Naive B cell (primary cell): ENCODE measurements at places on chromosomes 13 and 19.
A peak's percentile ranks its signal among the peaks of the same experiment; 100 is the strongest.

GRCh38 chr19:398719-399118 lies 10.2 kb downstream of the C2CD4C start:
- H3K36me3 ChIP-seq: no peaks in the 10 kb centered on the region
- no peaks in the 10 kb centered on the region for H3K4me1 ChIP-seq
- DNase-seq: no peak
- H3K27ac ChIP-seq: no peak overlapping the region
- H3K4me3 ChIP-seq: no peak overlapping the region

- H3K4me1 ChIP-seq: no peaks in the 10 kb centered on the region
- no peak overlapping the region for H3K27ac ChIP-seq
- peaks cover 9% of the 10 kb centered on the region for H3K27me3 ChIP-seq
Measured at GRCh38 chr13:96041326-96042110, 11.7 kb downstream of the UGGT2 start.

GRCh38 chr13:20206698-20207235 lies 14.0 kb upstream of the GJB2 start:
- peaks cover 30% of the 10 kb centered on the region for H3K27me3 ChIP-seq
- no peak overlapping the region for H3K27ac ChIP-seq
- H3K4me3 ChIP-seq: no peak overlapping the region
- no peaks in the 10 kb centered on the region for H3K4me1 ChIP-seq
- DNase-seq: no peak

DNA sequence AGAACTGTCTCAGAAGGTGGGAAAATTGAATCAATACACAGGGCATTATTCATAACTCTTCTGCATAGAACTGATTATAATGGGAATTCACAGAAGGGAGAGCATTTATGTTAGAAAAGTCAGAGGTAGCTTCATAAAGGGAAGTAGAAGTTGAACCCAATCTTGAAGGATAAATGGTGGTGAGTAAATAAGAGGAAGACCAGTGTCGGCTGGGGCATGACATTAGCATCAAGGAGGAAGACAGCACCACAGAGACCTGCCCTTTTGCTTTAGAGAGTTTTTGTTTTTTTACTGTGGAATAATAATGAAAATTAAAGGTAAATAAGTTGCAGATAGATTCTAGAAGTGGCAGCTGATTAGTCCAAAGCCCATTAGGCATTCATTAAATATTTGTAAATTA lies 21.9 kb downstream of the CDC16 start:
- no peak for DNase-seq
- H3K36me3 ChIP-seq: peaks cover 41% of the 10 kb centered on the region
- no peaks in the 10 kb centered on the region for H3K27me3 ChIP-seq
- peak overlapping the region; percentile 7 for H3K27ac ChIP-seq
- H3K4me1 ChIP-seq: peaks cover 23% of the 10 kb centered on the region
- no peak overlapping the region for H3K4me3 ChIP-seq

DNA sequence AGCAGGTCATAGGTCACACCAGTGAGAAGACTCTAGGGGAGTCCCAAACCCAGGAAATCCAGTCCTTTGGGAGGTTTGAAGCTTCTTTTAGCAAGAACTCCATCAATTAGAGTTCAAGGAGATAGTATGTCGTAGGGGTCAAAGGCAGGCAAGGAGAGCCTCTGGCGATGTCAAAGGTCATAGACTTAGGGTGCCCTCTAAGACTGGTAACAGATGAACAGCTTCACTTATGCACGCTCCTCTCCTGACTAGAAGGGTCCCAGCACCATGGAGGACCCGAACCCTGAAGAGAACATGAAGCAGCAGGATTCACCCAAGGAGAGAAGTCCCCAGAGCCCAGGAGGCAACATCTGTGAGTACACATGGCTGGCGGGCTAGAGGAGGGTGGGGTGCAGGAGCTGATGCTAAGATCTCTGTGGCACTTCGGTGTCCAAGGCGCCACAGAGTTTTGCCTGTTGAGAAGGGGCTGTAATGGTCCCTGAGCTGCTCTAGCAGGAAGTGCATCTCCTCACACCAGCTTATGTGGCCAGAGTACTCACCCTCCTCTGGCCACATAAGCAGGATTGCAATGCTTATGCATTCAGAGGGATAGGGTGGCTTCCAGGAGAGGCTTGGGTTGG lies 557 bp downstream of the ZNF576 start:
- no peaks in the 10 kb centered on the region for H3K36me3 ChIP-seq
- no peak for DNase-seq
- H3K4me1 ChIP-seq: peaks cover 53% of the 10 kb centered on the region
- H3K4me3 ChIP-seq: peak overlapping the region; percentile 98
- H3K27me3 ChIP-seq: no peaks in the 10 kb centered on the region

GRCh38 chr19:41296433-41296871 lies 13.5 kb upstream of the CCDC97 start:
- peak overlapping the region; percentile 99 for H3K27ac ChIP-seq
- DNase-seq: no peak
- peaks cover 21% of the 10 kb centered on the region for H3K36me3 ChIP-seq
- peaks cover 33% of the 10 kb centered on the region for H3K4me1 ChIP-seq
- H3K4me3 ChIP-seq: no peak overlapping the region

- H3K27ac ChIP-seq: peak overlapping the region; percentile 66
- H3K4me3 ChIP-seq: no peak overlapping the region
- H3K36me3 ChIP-seq: peaks cover 24% of the 10 kb centered on the region
- no peak for DNase-seq
- H3K27me3 ChIP-seq: no peaks in the 10 kb centered on the region
Measured at GRCh38 chr19:38185562-38185961, 38.5 kb downstream of the DPF1 start.

GRCh38 chr19:14977128-14977527 lies 2.5 kb downstream of the SLC1A6 start:
- H3K27me3 ChIP-seq: peaks cover 54% of the 10 kb centered on the region
- peaks cover 16% of the 10 kb centered on the region for H3K4me1 ChIP-seq
- peaks cover 8% of the 10 kb centered on the region for H3K36me3 ChIP-seq
- H3K27ac ChIP-seq: no peak overlapping the region
- no peak overlapping the region for H3K4me3 ChIP-seq

DNA sequence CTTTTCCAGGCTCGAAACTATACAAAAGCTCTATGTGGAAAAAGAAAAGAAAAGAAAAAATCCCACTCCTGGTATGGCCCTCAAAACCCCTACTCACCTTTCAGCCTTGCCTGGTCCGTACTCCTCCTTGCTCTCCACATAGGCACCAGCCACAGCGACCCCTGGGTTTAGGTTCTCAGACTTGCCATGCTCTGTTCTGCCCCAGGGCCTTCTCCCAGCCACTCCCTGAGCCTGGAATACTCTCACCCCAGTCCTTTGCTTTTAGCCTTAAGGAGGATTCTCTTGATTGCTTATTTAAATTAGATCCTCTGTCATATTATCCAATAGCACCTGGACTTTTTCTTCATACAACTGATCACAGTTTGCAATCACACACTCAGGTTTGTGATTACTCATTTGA lies 522.5 kb downstream of the DIAPH3 start:
- no peak overlapping the region for H3K4me3 ChIP-seq
- no peaks in the 10 kb centered on the region for H3K4me1 ChIP-seq
- no peak for DNase-seq
- H3K27ac ChIP-seq: no peak overlapping the region
- H3K27me3 ChIP-seq: peaks cover 13% of the 10 kb centered on the region
- H3K36me3 ChIP-seq: no peaks in the 10 kb centered on the region

DNA sequence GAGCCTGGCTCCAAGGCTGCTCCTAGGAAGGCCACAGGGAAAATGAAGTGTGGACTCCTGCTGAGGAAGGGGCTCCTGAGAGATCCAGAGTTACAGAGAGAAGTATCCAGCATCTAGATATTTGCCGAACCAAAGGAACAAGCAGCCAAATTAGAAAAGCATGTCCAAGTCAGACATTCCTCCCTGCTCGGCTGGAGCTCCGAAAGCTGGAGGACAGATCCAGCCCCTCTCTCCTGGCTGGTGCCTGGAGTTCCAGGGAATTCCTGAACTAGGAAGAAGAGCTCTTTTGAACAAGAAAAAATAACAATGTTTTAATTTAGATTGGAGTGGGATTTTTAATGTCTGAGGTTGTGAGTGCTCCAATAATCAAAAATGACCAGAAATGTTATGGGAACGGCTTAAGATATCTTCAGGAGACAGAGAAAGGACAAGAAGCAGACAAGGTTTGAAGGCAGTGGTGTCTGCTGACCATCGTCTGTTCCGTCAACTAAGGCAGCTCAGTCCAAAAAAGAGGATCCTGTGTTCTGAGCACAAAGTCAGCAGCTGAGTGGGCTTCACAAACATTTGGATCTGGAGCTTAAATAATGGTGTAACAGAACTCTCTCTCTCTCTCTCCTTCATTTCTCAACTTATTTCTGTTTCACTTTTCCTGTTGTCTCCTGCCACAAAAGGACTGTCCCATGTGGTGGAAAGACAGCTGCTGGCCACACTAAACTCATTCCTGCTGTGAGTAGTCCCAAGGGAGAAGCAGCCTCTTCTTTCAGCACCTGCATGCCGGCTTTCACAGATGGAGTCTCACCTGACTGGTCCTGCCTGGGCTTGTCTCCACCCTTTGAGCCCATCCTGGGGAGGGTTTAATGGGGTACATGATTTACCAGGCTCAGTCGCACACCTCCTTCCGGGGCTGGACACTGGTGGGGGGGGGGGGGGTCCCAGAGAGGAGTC lies 31.5 kb upstream of the IRS2 start:
- DNase-seq: no peak
- H3K27me3 ChIP-seq: peaks cover 41% of the 10 kb centered on the region
- no peaks in the 10 kb centered on the region for H3K4me1 ChIP-seq
- no peak overlapping the region for H3K27ac ChIP-seq
- H3K36me3 ChIP-seq: no peaks in the 10 kb centered on the region

DNA sequence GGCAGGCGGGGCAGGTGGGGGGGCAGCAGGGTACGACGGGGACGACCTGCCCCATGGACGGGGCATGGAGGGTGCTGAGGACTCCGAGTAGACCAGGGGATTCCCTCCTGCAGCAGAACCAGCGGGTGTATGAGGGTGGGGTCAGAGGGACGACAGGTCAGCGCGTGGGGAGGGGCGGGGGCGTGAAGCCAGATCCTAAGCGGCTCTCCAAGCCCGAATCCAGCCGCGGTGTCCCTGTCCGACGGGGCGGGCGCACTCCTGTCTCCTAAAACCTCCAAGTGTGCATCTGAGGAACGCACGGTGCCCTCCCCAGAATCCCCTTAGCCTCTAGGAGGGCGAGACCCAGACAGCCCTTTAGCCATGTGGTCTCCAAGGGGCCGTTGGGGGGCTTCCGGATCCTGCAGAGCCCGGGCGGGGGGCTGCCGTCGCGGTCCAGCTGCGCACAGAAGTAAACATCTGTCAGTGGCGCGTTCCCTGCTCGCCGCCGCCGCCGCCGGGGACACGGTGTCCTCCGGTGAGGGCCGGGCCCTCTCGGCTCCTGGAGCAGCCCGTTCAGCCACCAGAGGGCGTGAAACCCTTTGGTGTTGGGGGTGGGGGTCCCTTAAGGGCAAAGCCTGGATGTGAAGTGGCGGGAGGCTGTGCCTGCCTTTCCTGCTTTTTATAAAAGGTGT lies 730 bp downstream of the NRTN start:
- H3K27ac ChIP-seq: no peak overlapping the region
- DNase-seq: peak; percentile 45
- no peaks in the 10 kb centered on the region for H3K36me3 ChIP-seq
- H3K4me1 ChIP-seq: peaks cover 28% of the 10 kb centered on the region

- no peaks in the 10 kb centered on the region for H3K36me3 ChIP-seq
- DNase-seq: no peak
- no peak overlapping the region for H3K4me3 ChIP-seq
Measured at GRCh38 chr13:111040830-111041229, 74.3 kb upstream of the ARHGEF7 start.

DNA sequence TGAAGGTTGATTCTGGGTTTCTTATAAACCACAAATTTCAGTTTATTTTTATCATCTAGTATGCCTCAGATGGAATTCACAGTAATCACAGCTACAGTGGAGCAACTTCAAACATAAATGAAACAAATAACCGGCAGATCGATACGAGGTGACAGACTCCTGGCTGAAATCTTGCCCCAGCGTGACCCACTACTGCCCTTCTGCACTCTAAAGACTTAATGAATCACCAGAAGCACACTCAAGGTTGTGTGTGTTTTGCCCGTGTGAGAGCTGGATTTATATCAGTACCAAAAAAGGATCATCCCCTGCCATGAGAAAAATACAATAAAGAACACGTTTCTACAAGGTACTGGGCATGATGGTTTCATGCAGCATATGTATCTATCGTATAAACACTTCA lies 161.7 kb downstream of the KLF12 start:
- H3K4me1 ChIP-seq: peaks cover 55% of the 10 kb centered on the region
- peaks cover 29% of the 10 kb centered on the region for H3K36me3 ChIP-seq
- no peak overlapping the region for H3K4me3 ChIP-seq
- H3K27me3 ChIP-seq: no peaks in the 10 kb centered on the region

- H3K27me3 ChIP-seq: peaks cover 5% of the 10 kb centered on the region
- DNase-seq: no peak
- H3K4me1 ChIP-seq: no peaks in the 10 kb centered on the region
- no peaks in the 10 kb centered on the region for H3K36me3 ChIP-seq
- H3K27ac ChIP-seq: no peak overlapping the region
- H3K4me3 ChIP-seq: no peak overlapping the region
Measured at GRCh38 chr13:101575581-101575980, 123.1 kb downstream of the ITGBL1 start.

GRCh38 chr13:113597391-113598080 lies 13.0 kb downstream of the TFDP1 start:
- peaks cover 10% of the 10 kb centered on the region for H3K4me1 ChIP-seq
- H3K27ac ChIP-seq: no peak overlapping the region
- H3K27me3 ChIP-seq: no peaks in the 10 kb centered on the region
- H3K4me3 ChIP-seq: no peak overlapping the region
- DNase-seq: no peak

- no peak overlapping the region for H3K27ac ChIP-seq
- no peak for DNase-seq
- H3K27me3 ChIP-seq: peaks cover 29% of the 10 kb centered on the region
- H3K4me1 ChIP-seq: no peaks in the 10 kb centered on the region
Measured at GRCh38 chr13:75194717-75195462, 287.1 kb downstream of the TBC1D4 start.

DNA sequence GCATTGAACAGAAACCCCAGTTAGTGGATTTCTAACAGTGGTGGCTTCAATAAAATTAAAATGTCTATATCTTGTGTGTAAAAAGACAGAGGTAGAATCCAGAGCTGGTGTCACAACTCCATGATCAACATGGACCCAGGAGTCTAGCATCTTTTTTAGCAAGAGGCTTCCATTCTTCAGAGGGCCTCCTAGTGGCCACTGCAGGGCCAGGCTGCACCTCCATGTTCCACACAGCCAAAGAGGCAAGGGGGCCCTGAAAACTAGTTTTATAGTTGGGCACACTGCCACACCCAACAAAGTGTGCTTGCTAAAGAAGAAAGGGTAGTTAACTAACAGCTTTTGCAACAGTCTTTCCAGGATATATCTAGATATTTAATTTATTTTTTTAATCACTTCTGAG lies 12.9 kb downstream of the N4BP2L1 start:
- H3K4me3 ChIP-seq: no peak overlapping the region
- no peak for DNase-seq
- H3K27ac ChIP-seq: peak overlapping the region; percentile 21
- no peaks in the 10 kb centered on the region for H3K27me3 ChIP-seq
- peaks cover 11% of the 10 kb centered on the region for H3K36me3 ChIP-seq

- H3K4me1 ChIP-seq: no peaks in the 10 kb centered on the region
- H3K4me3 ChIP-seq: no peak overlapping the region
- H3K36me3 ChIP-seq: no peaks in the 10 kb centered on the region
- H3K27ac ChIP-seq: no peak overlapping the region
- no peak for DNase-seq
Measured at GRCh38 chr13:69418319-69418718, 689.3 kb upstream of the ATXN8OS start.

- H3K4me1 ChIP-seq: peaks cover 7% of the 10 kb centered on the region
- H3K4me3 ChIP-seq: no peak overlapping the region
- DNase-seq: no peak
- peaks cover 5% of the 10 kb centered on the region for H3K27me3 ChIP-seq
Measured at GRCh38 chr13:23859455-23859854, 29.7 kb downstream of the MIPEP start.

GRCh38 chr13:51821606-51822005 lies 17.6 kb upstream of the DHRS12 start:
- H3K27ac ChIP-seq: no peak overlapping the region
- H3K4me1 ChIP-seq: peaks cover 77% of the 10 kb centered on the region
- H3K27me3 ChIP-seq: no peaks in the 10 kb centered on the region
- no peaks in the 10 kb centered on the region for H3K36me3 ChIP-seq
